Common myeloid progenitor, CD34-positive (primary cell): ENCODE measurements at places on chromosomes 4 and X.

DNA sequence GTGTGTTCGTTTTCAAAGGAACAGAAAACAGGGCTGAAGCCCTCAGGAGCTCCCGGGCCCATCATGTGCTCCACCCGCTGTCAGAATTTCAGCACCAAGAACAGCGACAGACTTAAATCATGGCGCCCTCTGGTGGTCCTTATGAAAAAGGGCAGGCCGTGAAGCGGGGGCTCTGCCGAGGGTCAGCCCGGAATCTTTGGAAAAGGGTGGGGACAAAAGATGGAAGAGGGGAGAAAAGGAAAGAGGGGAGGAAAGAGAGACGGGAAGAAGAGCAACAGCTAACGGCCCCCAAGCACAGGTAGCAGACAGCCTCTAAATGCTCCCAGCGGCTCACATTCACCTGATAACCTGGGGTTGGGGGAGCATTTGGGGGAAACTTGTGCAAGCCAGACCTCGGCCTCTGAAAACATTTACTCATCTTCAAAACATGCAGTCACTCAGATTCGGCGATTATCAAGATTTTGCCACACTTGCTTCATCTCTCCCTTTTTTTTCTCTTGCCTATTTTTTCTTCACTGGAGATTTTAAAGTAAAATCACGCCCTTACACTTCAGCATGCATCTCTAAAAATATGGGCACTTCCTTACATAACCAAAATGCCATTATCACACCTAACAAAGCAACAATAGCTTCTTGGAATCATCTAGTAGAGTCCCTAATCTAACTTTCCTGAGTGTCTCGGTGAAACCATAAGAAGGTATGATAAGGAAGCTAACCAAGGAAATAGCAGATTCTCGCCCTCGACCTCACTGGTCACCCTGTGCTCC lies 28.1 kb upstream of the MAN2B2 start:
- H3K4me3 ChIP-seq, result no peak overlapping the region
- DNase-seq, result peak; percentile 89
- H3K27ac ChIP-seq, result no peak overlapping the region
- H3K27me3 ChIP-seq, result no peaks in the 10 kb centered on the region

GRCh38 chr4:5383191-5383980 lies 325.0 kb downstream of the EVC2 start:
- no peak overlapping the region for H3K27ac ChIP-seq
- no peaks in the 10 kb centered on the region for H3K4me1 ChIP-seq
- H3K36me3 ChIP-seq, result no peaks in the 10 kb centered on the region
- DNase-seq, result no peak
- H3K4me3 ChIP-seq, result no peak overlapping the region
- H3K27me3 ChIP-seq, result no peaks in the 10 kb centered on the region

- no peaks in the 10 kb centered on the region for H3K36me3 ChIP-seq
- DNase-seq, result no peak
- no peaks in the 10 kb centered on the region for H3K27me3 ChIP-seq
- peaks cover 4% of the 10 kb centered on the region for H3K4me1 ChIP-seq
Measured at GRCh38 chr4:16129336-16129735, 45.5 kb upstream of the PROM1 start.

DNA sequence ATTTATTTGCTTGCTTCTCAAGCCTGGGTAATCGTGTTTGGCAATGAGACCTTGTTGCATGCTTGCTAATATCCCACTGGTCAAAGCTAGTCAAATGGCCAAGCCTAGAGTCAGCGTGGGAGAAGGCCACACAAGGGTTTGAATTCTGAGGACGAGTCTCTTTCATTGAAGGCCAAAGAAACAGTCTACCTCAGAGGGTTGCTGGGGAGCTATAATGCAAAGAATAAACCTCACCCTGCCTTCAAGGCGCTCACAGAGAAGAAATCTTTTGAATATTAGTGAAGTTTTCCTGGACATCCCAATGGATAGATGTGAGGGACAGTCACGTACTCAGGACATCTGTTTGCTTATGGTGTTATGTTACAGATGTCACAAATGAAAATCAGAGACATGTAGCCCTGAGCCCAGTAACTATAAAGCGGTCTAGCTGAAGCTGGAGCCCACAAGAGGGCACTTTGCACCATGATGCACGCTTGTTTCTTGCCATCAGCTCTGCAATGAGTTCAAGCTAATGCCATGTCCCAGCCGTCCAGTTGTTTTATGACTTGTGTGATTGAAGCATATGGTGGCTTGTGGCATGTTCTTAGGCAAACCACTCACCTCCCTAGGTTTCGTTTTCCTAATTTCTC lies 1.1 kb upstream of the TLR3 start:
- no peak overlapping the region for H3K27ac ChIP-seq
- H3K4me3 ChIP-seq, result peak overlapping the region; percentile 85
- DNase-seq, result peak; percentile 78
- H3K4me1 ChIP-seq, result peaks cover 9% of the 10 kb centered on the region
- no peaks in the 10 kb centered on the region for H3K27me3 ChIP-seq

DNA sequence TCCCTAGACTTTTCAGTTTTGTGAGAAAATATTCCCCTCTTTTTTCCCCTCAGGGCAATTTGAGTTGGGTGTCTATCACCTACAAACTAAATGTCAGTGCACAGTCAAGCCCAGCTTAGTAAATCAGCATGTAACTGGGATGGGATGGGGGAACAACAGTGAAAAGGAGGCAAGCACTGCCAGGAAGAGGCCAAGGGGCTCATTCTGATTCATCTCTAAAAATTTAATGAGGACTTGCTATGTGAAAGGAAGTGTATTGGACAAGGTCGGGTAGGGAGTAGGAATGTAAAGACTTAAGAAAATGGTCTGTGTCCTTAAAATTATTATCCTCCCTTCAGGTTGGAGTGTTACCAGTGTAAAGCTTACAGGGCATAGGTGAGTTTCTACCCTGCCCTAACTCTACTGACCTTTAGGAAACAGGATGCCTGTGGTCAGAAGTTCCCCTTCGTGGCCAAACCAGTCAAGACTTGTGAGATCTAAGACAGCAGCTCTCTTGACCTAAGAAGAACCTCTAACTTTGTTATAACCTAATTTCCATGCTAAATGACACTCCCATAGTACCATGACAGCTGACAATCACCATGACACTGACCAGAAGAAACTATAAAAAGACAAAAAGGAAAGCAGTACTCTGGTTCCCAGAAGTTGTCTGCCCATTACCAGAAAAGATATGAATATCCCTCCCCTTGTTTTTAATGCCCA lies 194.4 kb upstream of the LDB2 start:
- H3K27me3 ChIP-seq, result peaks cover 4% of the 10 kb centered on the region
- no peak overlapping the region for H3K27ac ChIP-seq
- no peak overlapping the region for H3K4me3 ChIP-seq
- H3K36me3 ChIP-seq, result no peaks in the 10 kb centered on the region
- no peaks in the 10 kb centered on the region for H3K4me1 ChIP-seq

- no peak overlapping the region for H3K4me3 ChIP-seq
- H3K27me3 ChIP-seq, result no peaks in the 10 kb centered on the region
- DNase-seq, result no peak
- no peak overlapping the region for H3K27ac ChIP-seq
Measured at GRCh38 chr4:184939978-184940377, 78.3 kb upstream of the HELT start.

DNA sequence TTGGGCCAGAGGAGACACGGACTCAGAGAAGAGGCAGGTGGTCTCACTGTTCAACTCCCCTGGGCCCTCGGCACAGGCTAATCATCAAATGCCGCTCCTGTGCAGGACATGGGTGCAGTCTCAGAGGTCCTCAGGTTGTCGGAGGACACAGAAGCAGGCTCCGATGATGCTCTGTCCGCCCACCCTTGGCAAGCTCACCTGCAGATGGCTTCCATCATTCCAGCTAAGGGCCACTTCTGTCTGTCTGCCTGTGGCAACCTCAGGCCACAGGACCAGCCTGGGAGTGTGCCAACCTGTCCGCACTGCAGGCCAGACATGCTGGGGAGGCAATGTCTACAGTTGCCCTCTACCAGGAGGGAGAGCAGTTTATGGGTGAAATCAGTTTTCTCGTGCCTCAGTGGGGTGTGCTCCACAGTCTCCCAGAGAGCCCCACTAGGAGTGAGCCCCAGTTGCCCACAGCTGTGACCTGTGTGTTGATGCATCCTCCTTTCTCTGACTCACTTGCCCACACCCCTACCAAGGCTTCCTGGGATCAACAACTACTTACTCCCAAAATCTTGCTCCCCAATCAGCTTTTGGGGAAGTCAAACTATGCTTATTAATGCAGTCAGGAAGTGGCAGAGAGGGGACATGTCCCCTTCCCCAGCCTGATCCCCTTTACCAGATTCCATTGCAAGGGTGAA lies 55.9 kb downstream of the HTRA3 start:
- H3K4me1 ChIP-seq, result no peaks in the 10 kb centered on the region
- H3K36me3 ChIP-seq, result no peaks in the 10 kb centered on the region
- H3K27ac ChIP-seq, result no peak overlapping the region
- H3K27me3 ChIP-seq, result no peaks in the 10 kb centered on the region
- no peak overlapping the region for H3K4me3 ChIP-seq

DNA sequence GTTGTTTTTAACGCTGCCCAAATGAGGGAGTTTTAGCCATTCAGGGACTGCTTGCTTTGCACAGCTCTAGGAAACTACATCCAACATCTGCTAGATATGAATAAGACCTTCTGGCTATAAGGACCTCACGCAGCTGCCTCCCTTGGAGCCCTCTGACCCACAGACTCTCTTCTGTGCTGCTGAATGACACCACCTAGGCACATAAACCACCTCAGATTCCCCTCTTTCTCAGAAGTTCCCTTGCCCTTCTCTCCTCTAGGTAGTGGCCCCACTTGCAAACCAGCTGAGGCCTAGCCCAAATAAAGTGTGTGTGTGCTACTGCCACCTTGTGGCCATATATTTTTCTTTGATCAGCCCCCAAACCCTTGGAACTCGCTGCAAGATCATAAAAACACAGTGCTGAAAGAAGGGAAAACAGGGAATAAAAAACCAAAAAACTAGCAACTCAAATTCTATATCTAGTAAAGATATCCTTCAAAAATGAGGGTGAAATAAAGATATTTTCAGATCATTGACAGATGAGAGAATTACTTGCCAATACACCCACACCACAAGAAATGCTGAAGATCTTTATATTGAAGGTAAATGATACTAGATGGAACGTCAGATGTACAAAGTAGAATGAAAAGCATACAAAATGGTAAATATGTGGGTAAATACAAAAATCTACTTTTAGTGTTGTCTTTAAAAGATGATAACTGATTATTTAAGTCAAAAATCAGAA lies 265.9 kb downstream of the ADAMTS3 start:
- no peak overlapping the region for H3K4me3 ChIP-seq
- no peaks in the 10 kb centered on the region for H3K27me3 ChIP-seq
- no peak overlapping the region for H3K27ac ChIP-seq
- H3K36me3 ChIP-seq, result no peaks in the 10 kb centered on the region
- no peaks in the 10 kb centered on the region for H3K4me1 ChIP-seq

DNA sequence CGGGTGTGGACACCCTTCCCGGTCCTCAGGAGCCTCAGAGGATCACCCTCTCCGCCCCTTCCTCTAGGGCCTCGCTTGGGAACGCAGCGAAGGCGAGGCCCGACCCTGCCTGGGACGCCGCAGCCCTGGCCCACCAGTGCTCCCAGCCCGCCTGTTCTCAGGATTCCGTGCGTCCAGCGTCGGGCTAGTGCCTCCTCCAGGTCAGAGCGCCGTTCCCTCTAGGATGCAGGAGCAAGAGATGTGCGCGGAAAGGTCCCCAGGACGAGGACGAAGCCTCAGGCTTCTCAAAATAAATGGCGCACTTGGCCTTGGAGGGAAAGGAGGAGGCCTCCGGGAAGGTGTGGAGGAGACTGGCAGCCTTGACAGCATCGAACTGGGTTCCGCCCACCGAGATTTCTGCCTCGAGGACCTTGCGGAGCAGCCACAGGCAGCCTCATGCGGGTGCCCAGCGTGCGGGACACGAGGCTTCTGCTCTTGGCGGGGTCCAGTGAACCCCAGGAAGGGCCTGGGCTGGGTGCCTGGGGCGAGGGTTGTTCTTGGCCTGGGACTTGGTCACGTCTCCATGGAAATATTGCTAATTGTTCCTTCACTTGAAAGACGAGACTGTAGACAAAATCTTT lies 35.1 kb downstream of the PITX2 start:
- H3K27ac ChIP-seq, result no peak overlapping the region
- no peak overlapping the region for H3K4me3 ChIP-seq
- H3K27me3 ChIP-seq, result no peaks in the 10 kb centered on the region
- H3K4me1 ChIP-seq, result no peaks in the 10 kb centered on the region
- H3K36me3 ChIP-seq, result no peaks in the 10 kb centered on the region
- DNase-seq, result no peak

DNA sequence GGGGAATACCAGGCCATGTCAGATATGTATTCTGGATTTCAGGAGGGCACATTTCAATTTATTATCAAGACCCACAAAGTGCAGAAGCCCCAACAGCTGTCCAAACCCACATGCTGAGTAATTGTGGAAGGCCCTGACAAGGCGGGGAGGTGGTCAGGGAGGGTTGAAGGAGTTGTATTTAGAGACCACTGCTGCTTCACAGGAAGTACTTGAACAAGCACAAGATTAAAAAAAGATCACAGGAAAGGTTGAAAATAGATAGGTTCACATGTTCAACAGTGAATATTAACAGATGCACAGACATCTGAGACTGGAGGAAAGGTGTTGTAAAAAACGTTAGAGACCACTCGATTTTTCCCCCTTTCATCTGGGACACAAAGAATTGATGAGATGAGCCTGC lies 17.9 kb downstream of the ATP8A1 start:
- H3K27ac ChIP-seq, result no peak overlapping the region
- no peaks in the 10 kb centered on the region for H3K36me3 ChIP-seq
- DNase-seq, result peak; percentile 36
- H3K4me1 ChIP-seq, result peaks cover 20% of the 10 kb centered on the region
- H3K4me3 ChIP-seq, result no peak overlapping the region

GRCh38 chr4:97394653-97395052 lies 748.6 kb downstream of the STPG2 start:
- H3K4me1 ChIP-seq, result no peaks in the 10 kb centered on the region
- DNase-seq, result no peak
- H3K27ac ChIP-seq, result no peak overlapping the region

DNA sequence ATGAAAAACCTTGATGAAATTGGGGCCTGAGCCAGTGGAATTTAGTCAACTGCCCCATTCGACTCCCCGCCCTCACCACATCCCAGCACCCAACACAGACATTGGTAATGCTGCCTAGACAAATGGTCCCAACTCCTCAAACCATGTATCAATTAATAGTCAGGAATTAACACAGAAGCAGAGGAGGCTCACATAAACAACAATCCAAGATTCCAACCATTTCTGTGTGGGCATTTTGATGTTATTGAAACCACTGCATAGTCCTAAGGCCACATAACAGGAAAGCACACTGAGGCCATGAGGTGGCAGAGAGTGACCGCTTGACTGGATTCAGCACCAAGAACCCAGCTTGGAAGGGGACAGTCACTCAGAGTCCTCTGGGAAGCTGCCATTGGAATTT lies 22.5 kb upstream of the PTCHD1 start:
- H3K27ac ChIP-seq, result no peak overlapping the region
- no peak overlapping the region for H3K4me3 ChIP-seq
- H3K27me3 ChIP-seq, result no peaks in the 10 kb centered on the region
- no peaks in the 10 kb centered on the region for H3K36me3 ChIP-seq
- no peaks in the 10 kb centered on the region for H3K4me1 ChIP-seq
- DNase-seq, result no peak

DNA sequence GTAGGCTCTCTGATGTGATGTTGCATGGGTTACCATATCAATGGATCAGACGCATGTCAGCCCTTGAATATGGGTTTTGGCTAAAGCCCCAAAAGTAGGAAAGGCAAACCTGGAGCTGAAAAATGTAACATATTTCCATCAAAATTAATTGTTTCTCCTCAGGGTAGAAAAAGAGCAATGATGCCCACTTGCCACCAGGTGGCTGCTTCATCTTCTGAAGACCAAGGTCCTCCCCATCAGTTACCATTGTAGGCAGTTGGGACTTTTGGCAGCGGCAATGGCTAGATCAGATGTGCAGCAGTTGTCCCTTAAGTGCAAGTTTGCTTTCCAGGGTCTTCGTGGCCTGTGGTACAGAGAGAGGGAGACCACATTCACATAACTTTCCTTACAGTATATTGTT lies 118.2 kb downstream of the NAF1 start:
- H3K27ac ChIP-seq, result no peak overlapping the region
- peak; percentile 15 for DNase-seq
- no peaks in the 10 kb centered on the region for H3K36me3 ChIP-seq
- no peaks in the 10 kb centered on the region for H3K4me1 ChIP-seq
